ENCODE measurements at places on chromosomes 2 and 18.

DNA sequence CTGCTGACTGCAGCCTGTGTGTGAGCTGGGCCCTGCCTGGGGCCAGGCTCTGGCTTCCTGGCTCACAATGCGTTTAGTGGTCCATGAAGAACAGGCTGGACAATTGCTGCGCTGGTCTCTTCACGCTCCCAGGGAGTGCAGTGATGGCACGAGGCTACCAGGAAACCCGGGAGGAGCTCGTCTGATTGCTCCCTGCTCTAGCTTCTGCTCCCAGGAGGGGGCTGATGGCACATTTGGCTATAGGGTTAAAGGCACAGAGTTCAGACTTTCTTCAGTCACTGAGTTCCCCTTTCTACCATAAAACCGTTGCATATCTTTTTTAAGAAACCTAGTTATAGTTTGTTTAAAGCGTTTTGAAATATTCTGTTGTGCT, 60.1 kb downstream of the KCNF1 start:
- no peak for DNase-seq

DNA sequence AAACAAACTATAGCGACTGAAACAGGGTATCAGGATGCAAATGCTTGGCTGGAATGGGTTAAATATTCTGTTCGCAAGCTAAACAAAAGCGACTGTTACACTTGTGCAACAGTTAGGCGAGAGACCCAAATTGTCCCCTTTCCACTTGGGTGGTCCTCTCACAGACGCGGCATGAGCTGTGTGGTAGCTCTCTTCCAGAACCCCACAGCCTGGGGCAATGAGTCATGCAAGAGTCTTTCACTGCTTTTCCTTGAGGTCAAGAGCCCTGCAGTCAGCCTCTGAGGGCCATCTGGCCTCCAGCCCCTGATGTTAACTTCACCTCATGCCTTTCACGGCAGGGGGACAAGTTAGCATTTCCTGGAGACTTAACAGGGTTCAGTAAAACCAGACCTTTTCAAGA, 25.7 kb downstream of the SULT1C4 start:
- DNase-seq = peak; percentile 77

GRCh38 chr2:68110102-68110501, 47.3 kb upstream of the C1D start:
- no peak for DNase-seq

DNA sequence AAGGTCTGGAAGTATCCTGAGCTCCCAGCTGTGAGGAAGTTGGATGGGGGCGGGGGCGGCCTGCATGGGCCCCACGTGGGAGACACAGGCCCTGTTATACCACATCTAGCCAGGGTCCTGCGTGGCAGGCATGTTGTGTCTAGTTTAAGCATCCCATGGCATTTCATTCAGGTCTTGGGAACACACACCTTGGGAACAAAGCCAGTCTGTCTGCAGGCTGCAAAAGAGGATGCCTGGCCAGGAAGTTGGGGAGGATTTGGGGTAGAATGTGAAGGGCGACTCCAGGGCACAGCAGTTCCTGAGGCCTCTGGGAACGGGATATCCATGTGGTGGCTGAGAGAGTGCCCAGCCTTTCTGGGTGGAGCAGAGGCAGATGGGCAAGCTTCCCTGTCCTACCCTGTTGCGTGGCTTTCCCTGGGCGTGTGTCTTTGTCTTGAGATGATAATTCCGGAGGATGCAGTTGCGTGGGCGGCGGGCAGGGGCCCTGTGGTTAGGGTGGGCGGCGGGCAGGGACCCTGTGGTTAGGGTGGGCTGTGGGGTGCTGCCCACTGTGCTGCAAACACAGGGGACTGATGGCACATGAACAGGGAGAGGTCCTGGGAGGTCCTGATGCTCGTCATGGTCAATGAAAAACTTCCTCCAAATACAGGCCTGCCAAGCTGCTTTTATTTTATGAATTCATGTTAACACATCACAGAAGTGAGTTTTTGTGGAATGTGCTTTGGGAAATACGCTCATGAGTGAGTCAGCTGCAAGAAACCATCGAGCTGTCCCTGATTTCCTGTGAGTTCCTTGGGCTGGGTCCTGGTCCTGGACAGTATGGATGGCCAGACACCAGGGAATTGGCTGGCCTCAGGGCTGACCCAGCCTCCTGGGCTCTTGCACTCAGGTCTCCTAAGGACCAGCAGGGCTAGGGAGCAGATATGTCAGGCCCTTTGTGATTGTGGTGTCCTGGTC, 90.0 kb upstream of the HS6ST1 start:
- peak; percentile 84 for DNase-seq
